ENCODE measurements at places on chromosomes 11 and 22.

- no peak for DNase-seq
These were observed 541.4 kb downstream of the BRD1 start for GRCh38 chr22:49286181-49286760.

DNA sequence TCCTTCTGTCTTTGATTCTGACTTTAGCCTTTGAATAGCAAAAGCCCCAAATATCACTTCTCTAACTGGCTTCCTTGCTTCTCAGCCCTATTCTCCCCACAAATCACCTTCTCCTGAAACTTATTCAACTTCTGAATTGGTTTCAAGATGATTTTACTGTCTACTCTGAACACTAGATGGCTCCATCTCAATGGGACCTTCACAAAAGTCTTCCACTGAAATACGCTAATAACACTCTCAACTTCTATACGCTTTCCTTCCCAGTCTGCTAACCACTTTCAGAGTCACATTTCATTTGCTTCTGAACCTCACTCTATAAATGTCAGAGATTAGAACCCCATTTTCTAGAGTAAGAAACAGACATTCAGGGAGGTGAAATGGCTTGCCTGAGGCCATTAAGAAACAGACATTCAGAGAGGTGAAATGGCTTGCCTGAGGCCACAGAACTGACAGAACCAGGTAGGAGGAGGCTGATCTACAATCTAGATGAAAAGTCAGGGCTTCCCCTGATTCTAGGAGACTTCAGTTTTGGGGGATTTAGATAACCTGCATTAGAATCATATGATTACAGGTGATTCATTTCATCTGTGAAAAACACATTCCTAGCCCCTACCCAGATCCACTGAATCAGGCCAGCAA is 20.6 kb downstream of the MORC2 start:
- DNase-seq, result peak; percentile 68

- no peak for DNase-seq
These were observed at the start of gene DKK3 for GRCh38 chr11:12007769-12008737. TSS of gene DKK3 (minus strand) at chr11:12008626. CDS start at chr11:12008582, 44 bp downstream.

- no peak for DNase-seq
These were observed 316.4 kb downstream of the NTM start for GRCh38 chr11:131686836-131687235.

DNA sequence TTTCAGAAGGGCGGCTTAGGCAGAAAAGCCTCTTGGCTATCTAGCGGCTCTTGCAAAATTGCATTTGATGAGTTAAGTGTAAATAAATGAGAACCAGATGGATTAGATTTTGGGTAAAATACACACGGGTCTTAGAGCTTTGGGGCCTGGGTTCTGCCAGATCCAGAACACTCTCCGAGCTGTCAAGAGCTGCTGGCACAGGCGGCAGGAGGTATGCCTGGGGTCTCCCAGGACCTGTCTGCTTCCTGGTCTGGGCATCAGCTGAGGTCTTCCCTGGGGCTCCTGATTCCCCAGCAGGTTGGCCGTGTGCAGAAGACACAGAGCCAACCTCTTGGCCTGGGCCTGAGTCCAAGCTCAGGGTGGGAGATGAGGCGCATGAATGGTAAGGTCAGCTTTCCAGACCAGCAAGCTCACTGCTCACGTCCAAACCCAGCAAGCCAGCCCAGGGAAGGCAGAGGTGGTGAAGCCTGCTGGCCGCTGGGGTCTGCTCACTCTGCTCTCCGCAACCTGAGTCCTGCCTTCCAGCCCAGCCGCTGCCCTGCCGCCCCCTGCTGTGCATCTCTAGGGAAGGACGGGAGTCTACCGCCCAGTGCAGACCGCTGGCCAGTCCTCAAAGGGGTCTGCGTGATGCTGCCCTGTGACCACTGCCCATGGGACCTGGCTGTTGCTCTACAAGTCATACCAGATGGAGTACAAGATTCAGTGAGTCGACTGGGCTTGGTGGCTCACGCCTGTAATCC is 44.9 kb downstream of the SCUBE1 start:
- no peak for DNase-seq

DNA sequence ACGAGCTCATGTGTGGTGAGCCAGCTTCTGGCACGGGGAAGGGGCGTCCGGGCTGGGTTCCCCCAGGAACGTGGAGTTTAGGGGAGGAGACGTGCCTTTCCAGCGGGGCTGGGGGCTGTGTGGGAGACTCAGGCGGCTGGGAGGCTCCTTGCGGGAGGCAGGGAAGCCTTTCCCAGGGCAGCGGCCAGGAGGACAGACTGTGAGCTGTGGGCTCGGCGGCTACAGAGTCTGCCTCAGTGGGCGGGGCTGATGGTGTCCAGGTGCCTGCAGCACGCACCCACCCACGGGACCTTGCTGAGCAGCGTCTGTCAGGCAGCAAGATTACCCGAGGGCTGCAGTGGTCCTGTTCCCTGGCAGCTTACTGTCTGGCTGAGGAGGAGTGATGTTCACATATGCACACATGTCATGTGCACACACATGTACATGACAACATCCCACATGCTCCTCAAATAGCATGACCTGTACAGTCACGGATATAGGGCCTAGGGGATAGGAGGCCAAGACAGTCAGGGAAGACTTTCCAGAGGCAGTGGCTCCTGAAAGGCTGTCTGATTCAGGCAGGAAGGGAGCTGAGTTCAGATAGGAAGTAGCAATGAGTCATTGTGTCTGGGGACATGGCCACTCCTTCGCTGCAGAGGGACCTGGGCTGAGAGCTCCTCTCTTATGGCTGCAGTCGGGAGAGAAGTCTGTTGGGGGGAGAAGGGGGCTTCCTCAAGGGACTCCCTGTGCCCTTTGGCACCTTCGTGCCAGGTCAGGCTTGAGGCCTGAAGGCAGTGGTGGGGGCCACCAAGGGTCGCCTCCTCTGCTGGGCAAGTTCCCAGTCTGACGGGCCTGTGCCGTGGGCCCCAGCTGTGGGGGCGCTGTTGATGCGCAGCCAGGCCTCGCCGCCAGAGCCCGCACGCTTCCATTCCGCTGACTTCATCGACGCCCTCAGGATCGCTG is 23.3 kb upstream of the PPP6R3 start:
- DNase-seq, result no peak

GRCh38 chr11:61917334-61918109 is at the start of gene RAB3IL1:
TSS of gene RAB3IL1 (minus strand) at chr11:61917566. CDS start at chr11:61917367, 199 bp downstream.
- DNase-seq, result peak; percentile 79

DNA sequence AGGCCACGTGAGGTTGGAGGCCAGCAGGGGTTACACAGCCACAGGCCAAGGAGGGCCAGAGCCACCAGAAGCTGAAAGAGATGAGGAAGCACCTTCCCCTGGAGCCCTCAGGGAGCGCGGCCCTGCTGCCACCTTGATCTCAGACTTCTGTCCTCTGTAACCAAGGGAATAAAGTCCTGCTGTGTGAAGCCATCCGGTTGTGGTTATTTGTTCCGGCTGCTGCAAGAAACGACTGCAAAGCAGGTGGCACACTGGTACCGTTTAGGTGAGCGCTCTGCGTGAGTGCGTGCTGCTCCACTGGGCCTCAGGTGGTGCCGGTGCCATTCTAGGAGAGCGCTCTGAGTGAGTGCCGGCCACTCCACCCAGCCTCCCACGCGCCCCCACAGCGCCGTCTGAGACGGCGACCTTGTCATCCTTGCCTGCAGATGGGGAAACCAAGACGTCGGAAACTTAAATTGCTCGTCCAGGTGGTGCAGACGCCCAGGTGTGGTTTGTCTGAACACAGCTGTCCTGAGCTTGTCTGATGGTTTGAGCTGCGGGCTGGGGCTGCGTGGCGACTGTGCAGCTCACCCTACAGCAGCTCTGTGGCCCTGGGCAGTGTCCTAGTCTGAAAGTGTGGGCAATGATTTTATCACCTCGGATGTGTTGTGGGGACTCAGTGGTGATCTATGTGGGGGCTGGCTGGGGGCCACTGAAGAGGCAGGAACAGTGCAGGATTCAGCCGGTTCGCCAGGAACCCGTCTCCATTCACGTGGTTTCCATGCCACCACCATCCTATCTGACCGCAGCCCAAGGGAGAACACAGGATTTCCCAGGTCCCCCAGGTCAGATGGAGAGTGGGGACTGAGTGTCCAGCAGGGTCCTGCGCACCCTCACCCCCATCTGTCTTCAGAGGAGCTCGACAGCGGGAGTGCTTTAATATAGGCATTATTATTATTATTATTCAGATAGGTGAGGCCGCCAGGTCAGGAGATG is 4.6 kb upstream of the MRGPRG start:
- DNase-seq, result no peak

DNA sequence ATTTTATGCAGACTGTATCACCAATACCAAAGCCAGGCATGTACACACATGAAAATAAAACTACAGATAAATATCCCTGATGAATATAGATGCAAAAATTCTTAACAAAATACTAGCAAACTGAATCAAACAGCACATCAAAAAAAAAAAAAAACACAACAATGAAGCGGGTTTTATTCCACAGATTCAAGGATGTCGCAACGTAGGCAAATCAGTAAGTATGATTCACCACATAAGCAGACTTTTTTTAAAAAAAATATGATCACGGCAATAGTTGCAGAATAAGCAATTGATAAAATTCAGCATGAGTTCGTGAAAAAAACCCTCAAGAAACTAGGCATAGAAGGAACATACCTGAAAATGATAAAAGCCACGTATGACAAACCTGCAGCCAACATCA is 21.3 kb downstream of the OR51F1 start:
- no peak for DNase-seq

- no peak for DNase-seq
These were observed 717.8 kb downstream of the JRKL start for GRCh38 chr11:97107604-97108003.

DNA sequence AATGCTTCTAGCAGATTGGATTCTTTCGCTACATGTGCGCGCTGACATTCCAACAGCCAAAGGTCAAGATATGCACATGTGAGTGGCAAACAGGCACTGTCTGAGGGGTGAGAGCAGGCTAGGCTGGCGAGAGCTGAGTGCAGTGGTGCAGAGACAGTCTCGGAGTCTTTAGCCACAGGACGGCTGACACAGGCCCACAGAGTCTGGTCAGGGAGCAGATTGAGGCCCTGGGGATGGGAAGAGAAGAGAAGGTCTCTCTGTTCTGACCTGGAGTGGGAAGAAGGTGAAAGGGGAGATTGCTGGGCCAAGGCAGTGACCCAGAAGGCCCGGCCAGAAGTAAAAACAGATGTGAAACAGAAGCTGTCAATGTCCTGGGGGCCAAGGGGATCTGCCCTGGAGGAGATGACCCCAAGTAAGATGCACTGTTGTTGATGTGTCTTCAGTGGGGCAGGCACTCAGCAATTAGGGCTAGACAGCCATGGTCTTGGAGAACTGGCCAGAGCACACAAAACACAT is 197.8 kb downstream of the ETS1 start:
- DNase-seq, result no peak

DNA sequence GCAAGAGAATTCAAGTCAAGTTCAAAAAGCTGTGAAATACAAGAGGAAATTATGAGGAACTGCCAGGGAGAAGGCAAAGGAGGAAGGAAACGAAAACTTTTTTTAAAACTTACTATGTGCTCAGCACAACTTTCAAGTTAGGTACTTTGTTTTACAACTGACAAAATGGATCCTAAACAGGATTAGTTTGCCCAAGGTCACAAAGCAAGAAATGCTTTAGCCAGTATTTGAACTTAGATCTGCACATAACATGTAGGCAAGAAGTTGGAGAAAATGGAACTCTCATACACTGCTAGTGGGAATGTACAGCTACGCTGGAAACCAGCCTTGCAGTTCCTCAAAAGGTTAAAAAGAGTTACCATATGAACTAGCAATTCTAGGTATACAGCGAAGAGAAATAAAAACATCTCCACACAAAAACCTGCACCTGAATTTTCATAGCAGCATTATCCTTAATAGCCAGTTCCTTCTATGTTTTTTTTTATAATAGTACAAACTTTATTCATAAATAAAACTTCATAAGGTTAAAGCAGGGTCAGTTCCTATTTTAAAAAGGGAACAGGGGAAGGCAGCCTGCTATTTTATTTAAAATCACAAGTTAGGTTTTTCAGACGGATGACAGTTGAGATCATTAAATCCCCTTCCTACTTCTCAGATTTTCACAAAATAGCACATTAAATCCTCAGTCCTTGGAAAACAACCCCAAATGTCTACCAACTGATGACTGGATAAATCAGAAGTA is 19.2 kb downstream of the DDX6 start:
- DNase-seq, result no peak

- DNase-seq, result no peak
These were observed 119.7 kb downstream of the ETS1 start for GRCh38 chr11:128467610-128468041.

DNA sequence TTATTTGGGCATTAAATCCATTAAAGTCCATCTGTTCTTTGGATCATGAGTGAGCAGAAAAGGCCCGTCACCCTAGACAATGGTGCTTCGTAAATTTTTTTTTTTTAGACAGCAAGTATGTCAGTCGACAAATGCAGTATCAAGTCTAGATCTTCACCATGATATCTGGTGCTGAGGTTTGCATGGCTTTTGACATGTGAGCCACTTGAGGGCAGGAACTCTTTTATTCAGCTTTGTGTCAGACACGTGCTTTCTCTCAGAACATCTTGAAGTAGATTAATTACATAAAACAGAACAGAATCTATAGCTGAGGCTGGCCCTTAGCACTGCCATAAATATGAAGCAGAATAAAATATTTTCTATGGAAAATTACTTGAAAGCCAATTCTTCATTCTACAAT is 62.9 kb upstream of the CARD18 start:
- DNase-seq, result no peak

- DNase-seq, result no peak
These were observed 11.5 kb upstream of the CRKL start for GRCh38 chr22:20905415-20906386.

DNA sequence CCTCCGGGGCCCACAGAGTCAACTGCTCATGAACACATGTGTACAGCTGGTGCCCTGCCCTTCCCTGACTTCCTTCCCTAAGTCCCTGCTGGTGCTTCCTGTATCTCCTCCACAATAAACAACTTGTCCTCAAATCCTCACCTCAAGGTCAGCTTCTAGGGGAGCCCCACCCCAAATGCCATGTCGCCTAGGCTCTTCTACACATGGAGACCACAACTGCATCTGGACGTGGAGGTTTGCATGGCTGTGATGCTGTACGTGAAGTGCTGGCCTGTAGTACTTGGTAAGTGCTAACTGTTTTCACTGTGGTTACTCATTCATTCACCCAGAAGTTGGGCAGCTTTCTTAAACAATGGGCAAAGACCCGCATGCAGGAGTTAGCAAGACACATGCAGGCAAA is 359.5 kb downstream of the SHANK2 start:
- no peak for DNase-seq

GRCh38 chr11:131385763-131386390 is 15.5 kb downstream of the NTM start:
- DNase-seq, result no peak

GRCh38 chr11:68552542-68552941 is 92.0 kb downstream of the PPP6R3 start:
- no peak for DNase-seq

DNA sequence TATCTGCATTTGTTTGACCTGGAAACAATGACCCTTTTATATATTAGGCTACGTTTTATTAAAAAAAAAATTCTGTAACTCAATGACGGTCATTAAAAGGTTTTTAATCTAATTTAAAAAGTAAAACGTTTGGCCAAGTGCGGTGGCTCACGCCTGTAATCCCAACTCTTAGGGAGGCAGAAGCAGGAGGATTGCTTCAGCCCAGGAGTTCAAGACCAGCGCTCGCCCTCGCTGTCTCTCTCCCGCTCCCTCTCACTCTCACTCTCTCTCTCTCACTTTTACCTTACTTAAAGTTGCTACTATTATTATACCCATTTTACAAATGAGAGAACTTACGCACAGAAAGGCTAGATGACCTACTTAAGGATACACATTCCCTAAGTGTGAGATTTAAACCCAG is 814 bp upstream of the NARS2 start:
- no peak for DNase-seq

- no peak for DNase-seq
These were observed 904 bp downstream of the C2CD3 start for GRCh38 chr11:74169738-74170458.

All from T47D (cell line).